Kidney (tissue), 22 donors: ENCODE measurements at places on chromosomes 2 and 18. TPM values are rescaled to one million over a fixed set of nuclear protein-coding genes. Genes with fewer than 3 reads are reported as not detected.

POTEJ gene
- not detected for total RNA-seq

PAX3 gene
- not detected for total RNA-seq

UGT1A3 gene
- total RNA-seq, result 0.57 TPM

TCF7L1 gene
- 12.5 TPM for total RNA-seq

PAX8 gene
- total RNA-seq, result 607 TPM

ZFP36L2 gene
- total RNA-seq, result 247 TPM

COL3A1 gene
- 138 TPM for total RNA-seq
